Activated CD4-positive, alpha-beta T cell treated with anti-CD3 and anti-CD28 coated beads for 24 hours (primary cell): ENCODE measurements at places on chromosomes 11 and 22.

- DNase-seq: no peak
Observed at GRCh38 chr11:134196756-134197155, 27.0 kb downstream of the NCAPD3 start.

DNA sequence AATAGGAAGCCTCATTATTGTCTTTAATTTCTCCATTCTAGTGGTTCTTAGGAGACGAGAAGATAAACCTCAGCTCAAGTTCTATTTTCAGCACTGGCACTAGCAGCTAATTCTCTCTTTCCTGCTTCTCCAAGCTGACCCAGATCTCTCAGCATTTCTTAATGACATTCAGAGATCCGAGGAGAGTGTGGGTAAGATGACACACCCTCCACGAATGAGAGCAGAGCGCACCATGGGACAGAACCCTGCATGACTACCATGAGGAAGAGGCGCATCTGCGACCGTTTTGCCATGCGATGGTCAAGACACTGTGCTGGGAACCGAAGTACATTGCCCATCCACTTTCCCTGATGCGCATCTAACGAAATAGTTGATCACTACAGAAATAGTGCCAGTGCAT is 241.8 kb downstream of the LARGE1 start:
- DNase-seq: no peak

- no peak for DNase-seq
Observed at GRCh38 chr22:47115921-47116320, 353.5 kb downstream of the TBC1D22A start.

DNA sequence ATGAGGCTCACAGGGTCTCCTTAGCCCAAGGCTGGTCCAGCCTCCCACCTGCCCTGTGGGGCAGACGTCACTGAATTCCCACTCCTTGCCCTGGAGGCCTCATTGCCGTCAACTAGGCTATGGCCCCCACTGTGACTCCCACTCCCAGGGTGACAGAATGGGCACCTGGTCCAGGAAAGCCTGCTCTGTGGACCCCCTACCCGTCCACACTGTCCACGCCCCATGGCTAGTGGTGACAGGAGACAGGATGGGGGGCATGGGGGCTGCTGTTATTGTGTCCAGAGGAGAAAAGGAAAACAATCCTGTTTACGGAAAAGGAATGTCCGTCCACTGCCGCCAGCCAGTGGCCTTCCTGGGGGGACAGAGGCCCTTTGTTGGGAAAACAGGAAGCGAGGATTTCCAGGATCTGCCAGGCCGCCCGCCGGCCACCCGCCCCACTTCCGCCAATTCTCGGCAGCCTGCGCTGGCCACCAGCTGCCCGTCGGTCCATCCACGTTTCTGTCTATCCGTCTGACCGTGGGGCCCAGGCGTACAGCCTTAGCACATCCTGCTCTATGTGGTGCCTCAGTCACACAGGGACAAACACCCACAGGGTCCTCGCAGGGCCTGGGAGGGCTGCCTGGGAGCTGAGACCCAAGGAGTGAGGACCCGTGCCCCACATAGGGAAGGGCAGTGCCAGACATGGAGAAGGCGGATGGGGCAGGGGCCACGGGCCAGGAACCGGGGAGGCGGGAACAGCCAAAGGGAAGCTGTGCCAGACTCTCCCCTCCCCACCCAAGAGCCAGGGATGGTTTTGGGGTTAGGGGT is 19.5 kb downstream of the CRELD2 start:
- no peak for DNase-seq

GRCh38 chr22:19039796-19040280 is 82.4 kb downstream of the DGCR2 start:
- DNase-seq: no peak
